ENCODE measurements at places on chromosomes 7 and 10.

DNA sequence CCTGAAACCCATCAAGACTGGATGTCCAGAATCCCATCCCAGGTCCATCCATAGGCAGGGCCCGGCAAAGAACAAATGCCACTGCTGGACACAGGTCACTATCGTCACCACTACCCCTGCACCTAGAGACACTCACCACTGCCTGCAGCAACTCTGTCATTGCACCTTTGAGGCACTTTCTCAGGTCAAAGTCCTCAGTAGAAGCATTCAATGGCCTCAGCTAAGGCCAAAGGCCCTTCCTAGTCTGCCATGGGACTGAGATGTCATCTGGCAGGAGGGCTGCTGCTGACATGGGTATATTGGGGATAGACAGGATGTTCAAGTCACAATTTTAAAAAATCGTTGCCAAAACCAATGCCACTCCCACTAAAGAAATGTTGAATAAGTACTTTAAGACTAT is 58.7 kb downstream of the GPAM start:
- DNase-seq, result no peak

GRCh38 chr10:133224076-133224475 is 5.9 kb upstream of the UTF1 start:
- DNase-seq, result no peak

- DNase-seq, result no peak
Measured at GRCh38 chr7:1814089-1814811, 144.2 kb downstream of the ELFN1 start.

- no peak for DNase-seq
Measured at GRCh38 chr7:128435327-128435686, 20.4 kb upstream of the HILPDA start.

- no peak for DNase-seq
Measured at GRCh38 chr10:75935240-75935639, 503.8 kb downstream of the LRMDA start.

DNA sequence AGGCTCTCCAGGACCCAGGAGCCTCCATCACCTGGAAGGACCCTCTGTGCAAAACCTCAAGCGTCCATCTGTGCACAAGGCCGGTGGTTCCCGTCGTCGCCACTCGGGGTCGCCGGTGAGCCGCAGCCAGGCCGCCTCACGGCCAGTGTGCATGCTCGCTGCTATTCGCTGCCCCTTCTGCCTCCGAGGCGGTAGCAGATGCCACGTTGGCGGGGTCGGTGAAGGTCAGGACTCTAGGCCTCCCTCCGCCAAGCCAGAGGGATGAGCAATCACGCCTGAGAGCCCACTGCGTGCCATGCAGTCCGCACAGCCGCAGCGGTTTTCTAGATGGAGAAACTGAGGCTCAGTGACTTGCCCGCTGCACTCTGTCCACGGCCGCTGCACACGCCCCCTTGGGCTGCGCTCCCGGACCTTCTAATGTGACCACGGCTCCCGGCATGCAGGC is 5.7 kb downstream of the UPK3B start:
- no peak for DNase-seq

DNA sequence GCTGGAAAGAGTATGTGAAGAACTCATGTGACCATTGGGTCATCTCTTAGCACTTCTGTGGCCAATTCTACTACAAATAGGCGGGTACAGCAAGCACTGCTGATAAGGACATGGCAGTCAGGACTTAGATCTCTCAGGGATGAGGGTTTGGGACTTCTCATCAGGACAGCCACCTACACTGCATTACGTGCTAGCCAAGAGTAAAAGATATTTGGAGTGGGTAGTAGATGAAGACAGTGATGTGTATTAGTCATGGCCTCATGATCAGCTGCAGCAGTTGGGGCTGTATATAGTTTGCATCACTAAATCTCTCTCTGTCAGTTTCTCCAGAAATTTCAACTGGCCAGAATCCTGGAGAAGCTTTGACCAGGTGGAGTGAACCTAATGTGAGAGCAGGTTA is 9.2 kb downstream of the TAS2R60 start:
- no peak for DNase-seq

DNA sequence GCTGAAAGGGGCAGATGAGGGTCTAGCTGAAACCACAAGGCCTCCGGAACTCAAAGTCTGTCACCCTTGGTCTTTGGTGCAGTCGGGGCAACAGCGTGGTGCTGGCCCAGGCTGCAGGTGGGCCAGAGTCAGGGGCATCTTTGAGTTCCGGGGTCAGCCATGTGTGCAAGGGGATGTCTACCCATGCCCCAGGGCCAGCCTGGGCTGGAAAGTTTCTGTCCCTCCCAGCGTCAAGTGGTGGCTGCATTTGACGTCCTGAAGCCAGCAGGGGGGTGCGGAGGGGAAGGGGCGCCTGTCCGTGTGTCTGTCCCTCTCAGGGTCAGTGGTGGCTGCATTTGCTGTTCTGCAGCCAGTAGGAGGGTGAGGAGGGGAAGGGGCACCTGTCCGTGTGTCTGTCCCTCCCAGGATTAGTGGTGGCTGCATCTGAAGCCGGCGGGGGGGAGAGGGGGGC is 638 bp downstream of the BRAT1 start:
- no peak for DNase-seq

DNA sequence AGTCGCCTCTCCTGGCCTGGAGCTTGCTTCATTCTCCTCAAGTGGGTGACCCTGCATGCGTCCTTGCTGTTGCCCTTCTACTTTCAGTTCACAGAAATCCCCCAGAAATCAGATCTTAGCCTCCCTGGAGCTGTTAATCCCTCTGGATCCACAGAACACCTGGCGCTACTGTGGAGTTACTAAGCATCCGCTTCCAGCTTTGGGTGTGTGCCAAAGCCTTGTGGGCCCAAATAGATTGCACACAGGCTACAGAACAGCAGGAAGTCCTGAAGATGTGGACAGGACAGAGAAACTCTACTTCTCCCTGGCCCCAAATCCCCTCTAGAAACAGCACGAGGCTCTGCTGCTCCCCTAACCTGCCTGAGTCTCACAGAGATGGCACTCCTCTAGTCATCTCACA is 36.6 kb upstream of the PDLIM1 start:
- no peak for DNase-seq

GRCh38 chr7:132063800-132064199 is 507.4 kb upstream of the PODXL start:
- no peak for DNase-seq

DNA sequence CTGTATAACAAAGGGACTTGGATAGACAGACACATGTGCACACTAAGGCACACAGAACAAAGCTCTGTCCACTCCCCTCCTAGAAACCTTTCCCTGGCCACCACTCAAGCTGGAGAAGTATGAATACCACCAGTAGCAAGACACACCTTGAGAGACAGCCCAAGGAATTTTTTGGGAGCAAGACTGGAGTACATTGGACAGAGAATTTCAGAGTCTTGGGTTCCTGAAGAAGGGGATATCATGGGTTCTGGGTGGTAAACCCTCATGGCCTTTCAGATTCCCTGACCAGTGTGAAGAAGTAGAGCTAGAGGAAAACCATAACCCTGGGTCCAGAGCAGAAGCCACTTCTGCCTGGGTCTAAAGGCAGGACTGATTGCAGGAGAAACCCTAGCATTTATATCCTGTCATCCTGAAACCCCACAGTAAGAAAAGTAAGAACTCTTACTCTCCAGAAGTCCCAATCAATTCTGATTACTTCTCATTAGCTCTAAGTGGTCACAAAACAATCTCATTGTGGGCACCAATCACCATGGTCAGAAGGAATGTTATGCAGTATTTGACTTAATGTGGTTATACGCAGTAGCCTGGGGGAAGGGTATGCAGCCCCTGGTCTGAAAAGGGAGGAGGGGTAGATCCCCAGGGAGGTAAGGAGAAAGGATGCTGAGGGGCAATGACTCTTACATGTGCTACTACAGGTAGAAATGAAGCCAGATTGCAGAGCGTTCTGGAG is 20.4 kb upstream of the MACC1 start:
- no peak for DNase-seq

DNA sequence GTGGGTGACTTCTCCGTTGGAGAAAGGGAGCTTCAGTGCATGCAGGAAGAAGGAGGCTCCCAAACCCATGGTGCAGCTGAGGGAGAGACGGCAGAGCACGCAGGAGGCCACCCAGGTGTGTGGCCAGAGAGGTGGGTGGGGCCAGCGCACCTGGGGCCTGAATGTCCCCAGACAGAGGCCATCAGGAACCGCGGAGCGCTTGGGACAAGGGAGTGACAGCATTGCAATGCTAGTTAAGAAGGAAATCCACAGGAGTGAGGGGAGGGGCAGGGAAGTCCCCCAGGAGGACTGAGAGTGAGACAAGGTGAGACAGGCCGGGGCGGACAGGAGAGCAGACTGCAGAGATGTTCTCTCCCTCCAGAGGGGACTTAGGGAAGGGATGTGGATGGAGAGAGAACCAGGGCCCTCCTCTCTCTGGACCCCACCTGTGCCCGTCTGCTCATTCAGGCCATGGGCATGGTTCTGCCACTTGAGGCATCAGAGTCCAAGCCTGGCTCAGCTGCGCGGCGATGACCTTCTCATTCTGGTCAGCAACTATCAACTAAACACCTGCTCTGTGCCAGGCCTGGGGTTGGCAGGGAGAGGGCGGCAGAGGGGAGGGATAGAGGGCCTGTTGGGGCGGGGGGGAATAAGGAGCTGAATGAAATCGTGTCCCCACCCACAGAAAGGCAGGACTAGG is 69.4 kb upstream of the COL13A1 start:
- no peak for DNase-seq

DNA sequence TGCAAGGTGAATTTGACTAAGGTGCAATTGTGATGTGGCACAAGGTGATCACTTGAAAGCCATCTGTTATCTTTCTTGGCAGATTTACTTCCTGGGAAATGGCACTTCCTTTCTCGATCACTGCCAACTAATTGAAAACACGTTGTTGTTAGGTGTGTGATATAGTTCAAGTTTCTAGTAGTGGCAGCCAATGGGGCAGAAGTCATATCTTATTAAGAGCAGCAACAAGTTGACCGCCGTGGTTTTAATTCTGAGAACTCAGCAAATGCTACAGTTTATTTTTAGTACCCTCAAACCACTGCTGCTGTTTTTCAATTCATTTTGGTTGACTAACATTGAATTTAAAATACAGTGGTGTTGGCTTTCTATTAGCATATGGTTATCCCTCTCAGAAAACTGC is 1.6 kb downstream of the CHN2 start:
- no peak for DNase-seq

DNA sequence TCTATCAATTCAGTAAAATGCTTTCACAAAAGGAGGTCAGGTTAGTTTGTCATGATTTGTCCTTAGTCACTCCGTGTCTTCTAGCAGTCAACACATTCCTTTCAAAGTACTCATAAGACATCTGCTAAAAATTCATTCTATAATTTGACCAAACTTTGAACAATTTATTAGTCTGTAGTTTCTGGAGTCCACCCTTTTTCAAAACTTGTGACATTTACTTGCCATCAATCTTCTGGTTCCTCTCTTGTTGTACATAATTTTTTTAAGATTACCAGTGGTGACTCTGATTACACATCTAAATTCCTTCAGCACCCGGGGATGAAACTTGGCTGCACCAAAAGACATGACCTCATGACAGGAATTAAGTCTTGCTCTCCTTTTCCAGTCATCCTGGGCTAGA is 130.1 kb downstream of the NEBL start:
- DNase-seq, result no peak

DNA sequence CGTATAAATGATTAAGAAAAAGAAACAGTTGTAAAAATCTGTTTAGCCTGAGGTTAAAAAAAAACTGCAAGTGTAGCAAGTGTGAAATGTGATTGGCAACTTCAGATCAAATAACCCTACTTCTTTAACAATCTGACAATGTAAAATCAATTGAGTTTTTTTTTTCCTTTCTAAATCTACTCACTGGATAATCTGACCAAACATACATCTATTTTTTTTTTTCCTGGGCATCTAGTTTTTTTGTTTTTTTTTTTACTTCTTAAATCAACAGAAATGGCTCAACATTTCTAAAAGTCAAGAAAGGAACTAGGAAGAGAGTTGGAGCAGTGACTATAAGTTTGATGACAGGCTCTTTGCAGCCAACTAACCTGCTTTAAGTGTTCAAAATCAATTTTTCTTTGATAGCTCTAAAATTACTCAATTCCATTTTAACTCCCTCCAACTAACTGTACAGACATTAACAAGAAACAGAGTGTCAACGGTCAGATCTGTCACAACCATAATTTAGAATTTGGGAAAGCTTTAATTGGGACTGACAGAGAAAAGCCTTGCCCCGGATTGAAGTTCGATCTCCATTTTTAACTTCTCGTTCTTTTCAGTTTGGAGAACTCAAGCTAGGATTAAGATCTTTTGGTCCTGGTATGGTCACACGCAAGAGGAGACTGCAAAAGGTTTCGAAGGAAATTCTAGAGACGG is 1.2 kb downstream of the ARL3 start:
- no peak for DNase-seq

- DNase-seq, result no peak
Measured at GRCh38 chr7:4840079-4840501, 21.7 kb downstream of the PAPOLB start.

- DNase-seq, result no peak
Measured at GRCh38 chr7:110130669-110131068, 960.3 kb upstream of the LRRN3 start.

- DNase-seq, result no peak
Measured at GRCh38 chr10:61923950-61924274, 22.4 kb downstream of the ARID5B start.

DNA sequence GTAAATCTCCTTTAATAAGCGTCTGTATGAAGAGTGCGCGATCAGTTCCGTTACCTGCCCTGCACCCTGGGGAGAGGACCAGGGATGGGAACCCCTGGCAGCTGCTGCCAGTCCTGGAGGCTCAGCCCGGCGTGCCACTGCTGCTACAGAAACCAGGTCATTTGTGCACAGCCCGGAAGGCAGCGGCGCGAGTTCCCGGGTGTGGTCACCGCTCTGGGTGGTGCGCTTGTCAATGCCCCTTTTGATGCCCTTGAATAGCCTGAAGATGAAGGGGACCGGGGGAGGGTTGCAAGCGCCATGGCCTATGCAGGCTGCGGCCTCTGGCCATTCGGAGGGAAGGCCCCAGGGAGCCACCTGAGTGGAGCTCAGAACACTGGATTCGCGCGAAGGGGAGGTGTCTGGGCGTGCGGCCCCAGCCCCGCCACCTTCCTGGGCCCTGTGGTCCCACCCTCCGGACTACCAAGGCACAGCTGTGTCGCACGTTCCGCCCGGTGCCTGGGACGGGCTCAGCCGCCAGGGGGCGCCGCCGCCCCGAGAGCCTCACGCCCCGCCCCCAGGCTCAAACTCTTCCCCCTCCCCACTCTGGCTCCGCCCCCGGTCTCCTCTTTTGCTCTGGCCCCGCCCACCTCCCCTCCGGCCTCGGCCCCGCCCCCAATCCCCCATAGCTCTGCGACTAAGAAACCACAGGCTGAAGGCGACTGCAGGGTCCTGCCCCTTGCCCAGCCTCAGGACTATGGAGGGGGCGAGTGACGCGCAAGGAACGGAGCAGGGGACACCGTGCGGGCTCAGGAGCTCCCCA is 16.5 kb downstream of the AP5Z1 start:
- peak; percentile 76 for DNase-seq

All from stimulated activated CD4-positive, alpha-beta T cell treated with anti-CD3 and anti-CD28 coated beads, Interleukin-4, amount 100 ng/mL, for 48 hours (primary cell).